ENCODE measurements at places on chromosomes 4 and X. TPM values are rescaled to one million over a fixed set of nuclear protein-coding genes. Genes with fewer than 3 reads are reported as not detected.

DNA sequence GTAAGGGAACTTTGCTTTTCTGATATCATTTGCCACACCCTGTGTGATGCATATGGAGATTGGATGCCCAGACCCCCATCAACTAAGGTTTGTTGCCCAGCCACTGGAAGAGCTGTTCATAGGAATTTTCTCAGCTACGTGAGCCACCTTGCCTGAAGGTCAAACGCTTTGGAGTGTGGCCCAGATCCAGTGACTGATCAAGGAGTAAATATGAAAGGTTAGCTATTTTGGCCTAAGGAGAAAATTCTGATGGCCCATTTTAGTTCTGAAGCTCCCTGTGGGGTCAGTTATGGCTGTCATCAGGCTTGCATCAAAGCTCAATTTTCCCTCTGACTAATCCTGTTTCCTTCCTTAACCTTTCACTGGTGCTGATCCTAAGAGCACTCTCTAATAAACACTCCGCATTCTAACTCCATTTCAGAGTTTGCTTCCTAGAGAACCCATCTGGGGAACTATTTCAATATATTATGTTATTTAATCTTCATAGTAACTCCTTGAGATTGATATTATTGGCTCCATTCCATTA lies 407.7 kb downstream of the SPRY1 start:
- DNase-seq: no peak

DNA sequence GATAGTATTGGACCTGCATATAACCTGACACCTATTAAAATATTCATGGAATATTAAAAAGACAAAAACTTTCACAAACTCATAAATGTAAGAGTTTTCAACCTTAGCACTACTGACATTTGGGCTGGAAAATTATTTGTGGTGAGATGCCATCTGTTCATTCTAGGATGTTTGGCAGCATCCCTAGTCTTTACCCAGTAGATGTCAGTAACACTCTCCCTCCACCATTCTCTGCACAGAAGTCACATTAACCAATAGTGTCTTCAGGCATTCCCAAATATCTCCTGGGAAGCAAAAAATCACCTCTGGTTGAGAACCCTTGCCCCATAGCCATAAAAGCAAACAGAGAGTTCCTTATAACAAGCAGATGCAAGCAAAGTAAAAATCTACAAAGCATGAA lies 41.4 kb upstream of the NDST4 start:
- DNase-seq: no peak

IL15 gene
- 4.9 TPM for total RNA-seq

DNA sequence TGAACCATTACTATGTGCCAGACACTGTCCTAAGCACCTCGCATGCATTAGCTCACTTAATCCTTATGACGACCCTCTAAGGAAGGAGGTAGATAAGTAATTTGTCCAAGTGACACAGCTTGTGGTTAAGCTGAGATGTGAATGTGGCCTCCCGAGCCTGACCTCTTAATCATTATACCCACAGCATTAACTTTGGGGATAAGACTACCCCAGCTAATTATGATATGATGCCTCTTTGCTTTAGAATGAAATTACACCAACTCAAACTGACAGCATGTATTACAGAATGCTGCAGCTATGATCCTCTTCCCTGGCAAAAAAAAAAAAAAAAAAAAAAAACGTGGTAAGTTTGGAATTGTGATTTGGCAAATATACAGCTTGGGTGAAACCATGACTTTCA lies 53.5 kb downstream of the APBB2 start:
- DNase-seq: no peak

- DNase-seq: peak; percentile 26
Measured at GRCh38 chrX:39725114-39725513, 372.6 kb downstream of the BCOR start.

DNA sequence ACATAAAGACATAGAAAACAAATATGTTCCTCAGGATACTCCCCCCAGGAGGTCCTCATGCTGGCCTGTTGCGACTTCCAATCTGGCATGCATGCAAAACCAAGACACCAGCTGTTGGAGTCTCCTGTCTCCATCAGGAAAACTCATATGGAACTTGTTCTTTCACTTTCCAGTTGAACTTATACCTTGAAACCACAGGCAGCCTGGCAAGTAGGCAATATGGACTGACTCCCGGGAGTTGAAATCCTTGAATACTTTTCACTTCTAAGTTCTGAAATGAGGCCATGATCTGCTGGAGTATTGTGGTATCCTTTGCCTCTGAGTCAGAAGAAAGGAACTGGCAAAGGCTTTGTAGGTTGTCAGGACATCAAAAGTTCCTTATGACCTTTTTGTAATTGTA lies 444.2 kb downstream of the IDS start:
- no peak for DNase-seq

DNA sequence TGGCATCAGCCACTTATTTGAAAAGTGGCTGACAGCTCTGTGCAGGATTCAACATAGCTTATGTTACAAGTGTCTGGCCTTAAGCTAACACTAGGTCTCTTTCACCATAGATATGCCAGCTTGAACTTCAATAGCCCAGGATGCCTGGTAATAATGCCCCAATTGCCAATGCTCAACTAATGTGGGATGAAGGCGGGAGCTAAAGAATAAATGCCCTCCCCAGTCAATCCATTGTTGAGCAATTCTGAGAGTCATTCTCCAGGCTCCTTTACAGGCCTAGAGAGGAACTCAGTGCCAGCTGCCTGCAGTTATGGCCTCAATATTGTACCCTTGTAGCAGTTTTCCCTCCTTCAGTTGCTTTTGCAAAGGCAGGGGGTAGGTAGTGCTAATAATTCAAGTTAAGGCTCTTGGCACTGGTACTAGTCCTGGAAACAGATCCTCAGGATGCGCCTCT lies 460.2 kb downstream of the GABRG1 start:
- DNase-seq: no peak

DNA sequence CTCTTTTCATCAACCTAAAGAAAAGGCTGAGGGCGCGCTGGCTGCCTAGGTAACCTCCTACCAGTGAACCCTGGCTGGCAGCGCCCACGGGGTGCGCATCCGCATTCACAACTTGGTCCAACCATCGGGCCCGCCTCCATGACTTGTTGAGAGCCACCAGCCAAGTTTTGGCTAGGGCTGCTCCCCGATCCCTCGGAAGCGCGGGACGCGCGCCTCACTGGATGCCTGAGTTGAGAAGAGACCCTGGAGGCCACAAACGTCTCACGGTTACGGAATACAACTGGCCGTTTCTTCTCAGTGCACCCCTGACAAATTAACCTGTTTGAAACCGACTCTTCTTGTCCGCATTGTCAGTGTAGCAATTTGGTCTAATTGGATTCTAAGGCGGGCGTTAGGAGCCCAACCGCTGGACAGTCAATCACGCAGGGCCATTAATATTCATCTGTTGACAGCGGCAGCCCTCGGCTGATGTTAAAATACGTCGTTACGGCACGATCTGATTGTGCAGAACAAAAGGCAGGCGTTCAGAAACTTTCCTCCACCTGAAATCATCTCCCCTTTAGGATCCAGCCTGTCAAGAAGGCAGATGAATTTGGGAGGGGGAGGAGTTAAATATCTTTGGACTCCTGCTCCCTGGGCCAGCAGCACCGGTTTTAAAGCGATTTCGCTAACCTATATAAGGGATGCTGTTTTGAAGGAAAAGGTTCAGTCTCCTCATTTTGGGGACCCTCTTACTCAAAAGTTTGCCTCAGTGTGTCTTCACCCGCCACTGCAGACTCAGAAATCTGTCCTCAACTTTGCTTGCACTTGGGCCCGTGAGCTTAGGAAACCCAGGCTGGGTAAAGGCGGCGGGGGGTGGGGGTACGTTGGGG lies 1.2 kb downstream of the GPC3 start:
- no peak for DNase-seq

- no peak for DNase-seq
Measured at GRCh38 chr4:99968330-99968729, 18.3 kb upstream of the H2AZ1 start.

GRCh38 chr4:140829825-140830224 lies 73.6 kb upstream of the TBC1D9 start:
- no peak for DNase-seq

GRCh38 chrX:19729761-19730160 lies 157.6 kb downstream of the SH3KBP1 start:
- no peak for DNase-seq

- DNase-seq: no peak
Measured at GRCh38 chrX:3317191-3317718, 29.2 kb downstream of the MXRA5 start.

CABS1 gene
- not detected for total RNA-seq
